HuH-7 (cell line): ENCODE measurements at places on chromosomes 16 and 17.
A peak's percentile ranks its signal among the peaks of the same experiment; 100 is the strongest.

- no peak for DNase-seq
Measured at GRCh38 chr16:82855471-82855870, 228.7 kb downstream of the CDH13 start.

GRCh38 chr17:40260528-40260927 lies 27.2 kb upstream of the CDC6 start:
- DNase-seq = no peak

DNA sequence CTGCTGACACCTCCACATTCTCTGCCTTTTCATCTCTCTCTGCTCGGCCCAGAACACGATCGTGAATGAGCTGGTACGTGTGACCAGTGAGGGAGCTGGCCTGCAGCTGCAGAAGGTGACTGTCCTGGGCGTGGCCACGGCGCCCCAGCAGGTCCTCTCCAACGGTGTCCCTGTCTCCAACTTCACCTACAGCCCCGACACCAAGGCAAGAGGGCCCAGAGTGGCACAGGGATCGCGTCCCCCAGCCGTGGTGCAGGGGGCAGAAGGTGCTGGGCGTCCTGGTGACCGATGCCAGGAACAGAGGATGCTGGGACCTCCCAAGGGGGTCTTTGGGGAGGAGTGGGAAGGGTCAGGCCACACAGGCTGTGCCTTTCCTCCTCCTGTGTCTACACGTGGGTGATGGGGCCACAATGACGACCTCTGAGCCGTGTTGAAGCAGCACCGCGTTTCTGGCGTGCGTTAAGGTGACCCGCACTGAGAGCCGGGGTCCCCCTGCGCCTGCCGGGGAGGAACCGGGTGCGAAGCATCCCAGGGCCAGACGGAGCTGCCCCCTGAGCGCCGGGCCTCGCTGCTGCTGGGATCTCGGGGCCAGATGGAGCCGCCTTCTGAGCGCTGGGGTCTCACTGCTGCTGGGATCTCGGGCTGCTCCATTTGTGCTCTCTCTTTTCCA lies 17.4 kb downstream of the GAA start:
- peak; percentile 4 for DNase-seq

GRCh38 chr16:69606985-69607384 lies 41.2 kb downstream of the NFAT5 start:
- no peak for DNase-seq

- no peak for DNase-seq
Measured at GRCh38 chr16:50531901-50532300, 16.3 kb upstream of the NKD1 start.

GRCh38 chr17:9402590-9403199 lies 172.9 kb downstream of the STX8 start:
- DNase-seq = peak; percentile 26

DNA sequence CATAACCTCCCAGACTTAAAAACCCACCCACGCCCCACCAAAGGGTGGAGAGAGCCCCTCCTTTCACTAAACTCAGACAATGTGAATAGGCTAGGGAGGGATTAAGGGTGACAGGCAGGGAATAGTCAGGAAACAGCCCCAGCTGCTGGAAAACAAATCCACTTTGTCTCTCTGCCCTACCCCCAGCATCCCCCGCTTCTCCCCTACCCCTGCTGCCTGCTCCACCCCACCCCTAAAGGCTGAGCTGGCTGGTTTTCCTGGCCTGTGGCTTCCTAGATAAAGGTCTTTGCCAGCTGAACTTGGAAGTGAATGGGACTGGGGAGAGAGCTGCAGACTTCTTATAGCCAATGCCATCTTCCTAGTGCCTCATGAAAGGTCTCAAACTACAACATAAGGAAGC lies 15.0 kb downstream of the CAVIN1 start:
- no peak for DNase-seq

DNA sequence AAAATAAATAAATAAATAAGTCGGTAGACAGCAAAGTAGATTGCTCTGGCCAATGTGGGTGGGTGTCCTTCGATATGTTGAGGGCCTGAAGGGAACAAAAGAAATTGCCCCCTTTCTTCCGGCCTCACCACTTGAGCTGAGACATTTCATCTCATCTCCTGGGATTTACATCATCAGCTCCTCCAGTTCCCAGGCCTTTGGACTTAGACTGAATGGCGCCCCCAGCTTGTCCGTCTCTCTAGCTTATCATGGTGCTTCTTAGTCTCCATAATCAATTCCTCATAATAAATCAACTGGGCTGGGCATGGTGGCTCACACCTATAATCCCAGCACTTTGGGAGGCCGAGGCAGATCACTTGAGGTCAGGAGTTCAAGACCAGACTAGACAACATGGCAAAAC lies 13.8 kb upstream of the HAP1 start:
- no peak for DNase-seq
